ENCODE measurements at places on chromosomes 3 and 15.

DNA sequence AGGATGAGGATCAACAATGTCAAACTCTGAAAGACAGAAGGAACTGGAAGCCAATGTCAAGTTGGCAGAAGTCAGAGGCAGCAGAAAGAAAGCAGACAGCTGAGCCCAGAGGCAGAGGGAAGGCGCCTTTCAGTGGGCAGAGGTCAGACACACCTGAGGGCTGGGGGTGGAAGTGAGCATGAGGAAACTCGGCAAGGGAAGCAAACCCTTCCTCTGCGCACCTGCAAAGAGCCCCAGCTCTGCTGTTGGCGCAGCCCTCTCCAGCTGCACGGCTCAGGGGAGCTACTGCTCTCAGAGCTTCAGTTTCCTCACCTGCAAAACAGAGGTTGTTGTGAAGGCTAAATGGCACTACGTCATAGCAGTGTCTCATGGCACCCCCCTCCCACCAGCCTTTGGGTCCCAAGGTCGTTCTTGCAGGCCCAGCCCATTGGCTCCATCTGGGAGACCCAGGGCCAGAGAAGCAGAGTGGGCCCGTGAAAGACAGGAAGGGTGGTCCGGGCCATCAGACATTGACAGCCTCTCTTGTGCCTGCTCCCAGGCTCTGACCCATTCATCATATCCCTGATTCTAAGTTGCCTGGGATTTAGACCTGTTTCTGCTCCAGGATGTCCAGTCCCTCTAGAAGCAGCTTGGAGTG lies 53.3 kb upstream of the SLC6A11 start:
- no peak for DNase-seq

DNA sequence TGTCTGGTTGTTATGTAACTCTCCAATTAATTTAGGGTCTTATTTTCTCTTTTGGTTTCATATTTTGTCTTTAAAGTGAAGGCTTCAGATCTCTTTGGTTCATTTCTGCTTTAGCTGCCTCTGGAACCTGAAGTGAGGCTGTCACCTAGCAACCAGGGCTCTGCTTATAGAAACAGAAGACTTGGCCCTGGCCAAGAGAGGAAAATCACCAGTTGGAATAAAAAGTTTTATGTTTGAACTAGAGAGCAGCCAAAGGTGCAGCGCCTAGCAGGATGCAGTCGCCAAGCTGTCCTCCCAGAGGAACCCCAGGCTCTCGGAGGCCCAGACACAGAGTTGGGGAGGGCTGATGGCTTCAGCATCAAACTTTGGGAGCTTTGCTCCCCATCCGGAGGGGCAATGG lies 41.1 kb downstream of the LYZL4 start:
- DNase-seq, result peak; percentile 2

GRCh38 chr3:39275963-39276593 lies 3.8 kb downstream of the CX3CR1 start:
- no peak for DNase-seq

DNA sequence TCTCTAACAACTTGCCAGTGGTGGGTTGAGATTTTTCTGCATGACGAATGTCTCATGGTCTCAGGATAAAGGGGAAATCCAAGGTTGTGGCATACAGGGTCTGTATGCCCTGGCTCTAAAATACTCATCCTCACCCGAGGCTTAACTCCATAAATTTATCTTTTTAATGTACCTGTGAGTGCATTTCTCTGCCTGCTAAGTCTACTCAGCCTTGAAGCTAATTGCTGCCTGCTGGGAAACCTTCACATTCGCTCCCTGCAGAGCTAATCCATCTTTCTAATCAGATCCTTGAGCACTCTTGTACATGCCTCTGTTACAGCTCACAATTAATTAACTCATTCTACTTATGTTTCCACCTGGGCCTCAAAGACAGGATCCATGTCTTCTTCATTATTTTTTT lies 93.8 kb downstream of the CMSS1 start:
- no peak for DNase-seq

DNA sequence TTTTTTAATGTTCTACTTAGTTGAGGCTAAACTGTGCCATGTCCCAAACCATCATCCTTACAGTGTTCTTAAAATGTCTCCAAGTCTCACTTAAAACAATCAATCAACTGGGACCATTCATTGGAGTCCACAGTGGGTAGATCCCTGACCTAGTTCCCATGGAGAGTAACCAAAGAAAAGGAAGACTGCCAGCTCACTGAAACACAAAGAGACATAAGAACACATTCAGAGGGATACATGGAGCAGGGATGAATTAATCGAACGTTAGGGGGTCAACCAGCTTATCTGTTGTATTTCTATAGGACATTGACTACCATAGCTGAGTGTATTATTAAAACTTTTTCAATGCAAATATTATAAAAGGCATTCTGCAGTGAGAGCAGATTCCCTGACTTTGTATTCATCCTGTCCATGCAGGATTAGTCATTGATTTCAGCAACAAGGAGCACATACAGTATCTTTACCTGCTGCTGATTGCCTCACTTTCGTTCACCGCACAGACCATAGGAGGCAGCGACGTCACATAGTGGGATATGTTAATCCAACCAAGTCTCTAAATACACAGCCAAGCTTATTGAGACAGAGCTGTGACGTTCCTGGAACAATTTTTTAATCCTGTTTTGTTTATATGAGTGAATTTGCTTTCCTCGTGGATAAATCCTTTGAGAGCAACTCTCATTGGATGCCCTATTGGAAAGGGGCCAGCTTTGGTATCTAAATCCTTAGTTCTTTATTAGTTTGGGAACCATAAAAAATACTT lies 364.9 kb upstream of the RBMS3 start:
- peak; percentile 82 for DNase-seq

DNA sequence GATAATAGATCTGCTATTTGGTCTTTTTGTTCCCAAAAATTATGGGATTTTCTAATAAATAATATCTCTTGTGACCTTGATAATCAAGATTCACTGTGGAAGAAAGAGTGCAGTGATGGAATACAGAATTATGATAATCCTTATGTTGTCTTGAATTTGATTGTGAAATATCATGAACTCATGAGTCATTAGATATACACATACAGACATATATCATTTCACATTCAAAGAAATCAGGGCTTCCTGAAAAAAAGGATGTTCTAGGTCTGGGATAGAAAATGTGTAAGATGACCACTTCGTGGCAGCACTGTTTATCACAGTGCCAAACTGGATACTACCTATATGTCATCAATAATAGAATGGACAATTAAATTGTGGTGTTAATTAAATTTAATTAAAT lies 97.7 kb downstream of the DPH6 start:
- DNase-seq, result peak; percentile 25

GRCh38 chr15:84967380-84967779 lies 14.3 kb upstream of the PDE8A start:
- no peak for DNase-seq

GRCh38 chr3:118960876-118961450 lies 73.7 kb downstream of the IGSF11 start:
- DNase-seq, result no peak

GRCh38 chr3:89315750-89316470 lies 208.5 kb downstream of the EPHA3 start:
- no peak for DNase-seq

DNA sequence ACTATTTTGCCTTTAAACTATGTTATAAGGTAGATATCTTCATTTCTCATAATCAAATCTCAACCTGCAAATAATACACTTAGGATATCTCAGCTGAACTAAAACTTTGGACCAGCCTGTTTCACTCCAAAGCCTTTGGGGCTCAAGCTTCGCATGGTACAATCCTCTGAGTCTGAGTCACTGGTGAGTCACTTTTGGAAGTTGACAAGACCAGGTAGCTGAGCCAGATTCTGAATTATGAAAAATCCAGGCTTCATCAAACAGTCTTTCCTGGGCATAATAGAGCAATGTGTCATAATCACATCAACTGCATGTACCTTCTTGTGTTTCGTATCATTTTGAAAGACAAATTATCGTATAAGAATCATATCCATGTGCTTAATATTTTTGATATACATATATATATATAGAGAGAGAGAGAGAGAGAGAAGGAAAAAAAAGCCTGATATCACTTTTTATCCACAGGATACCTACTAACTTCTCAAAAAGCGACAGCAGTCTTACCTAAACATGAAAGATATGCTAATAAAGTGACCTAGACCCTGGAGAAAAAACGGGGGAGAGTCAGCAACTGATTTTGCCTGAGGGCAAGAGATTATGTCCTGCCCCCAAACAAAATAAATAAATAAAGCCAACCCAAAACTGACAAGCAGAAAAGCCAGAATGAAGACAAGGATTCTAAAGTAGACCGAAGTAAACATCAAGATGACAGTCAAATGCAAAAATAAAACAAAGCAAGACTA lies 263.9 kb upstream of the TGFBR2 start:
- DNase-seq, result peak; percentile 96
